Myocyte (in vitro differentiated cells): ENCODE measurements at places on chromosomes 1 and 21. TPM values are rescaled to one million over a fixed set of nuclear protein-coding genes. Genes with fewer than 3 reads are reported as not detected.
A peak's percentile ranks its signal among the peaks of the same experiment; 100 is the strongest.

DNA sequence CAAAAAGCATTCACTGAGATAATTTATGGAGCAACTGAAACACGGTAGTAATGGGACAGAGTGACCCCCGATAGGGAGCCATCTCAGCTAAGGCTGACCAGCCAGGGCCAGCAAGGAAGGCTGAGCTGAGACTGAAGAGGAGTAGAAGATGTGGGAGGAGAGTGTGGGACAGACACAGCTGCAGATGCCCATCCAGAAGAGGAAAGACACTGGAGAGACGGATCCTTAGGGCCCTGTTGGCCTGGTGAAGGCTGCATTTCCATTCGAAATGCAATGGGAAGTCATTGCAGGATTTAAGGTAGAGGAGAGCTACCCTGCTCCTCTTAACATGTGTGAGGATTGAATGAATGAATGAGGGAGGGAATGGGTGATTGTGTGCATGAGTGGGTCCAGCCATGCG is 44.0 kb upstream of the LRP8 start:
- no peak for DNase-seq

KCNJ9 gene
- not detected in 2 replicates for total RNA-seq

DNA sequence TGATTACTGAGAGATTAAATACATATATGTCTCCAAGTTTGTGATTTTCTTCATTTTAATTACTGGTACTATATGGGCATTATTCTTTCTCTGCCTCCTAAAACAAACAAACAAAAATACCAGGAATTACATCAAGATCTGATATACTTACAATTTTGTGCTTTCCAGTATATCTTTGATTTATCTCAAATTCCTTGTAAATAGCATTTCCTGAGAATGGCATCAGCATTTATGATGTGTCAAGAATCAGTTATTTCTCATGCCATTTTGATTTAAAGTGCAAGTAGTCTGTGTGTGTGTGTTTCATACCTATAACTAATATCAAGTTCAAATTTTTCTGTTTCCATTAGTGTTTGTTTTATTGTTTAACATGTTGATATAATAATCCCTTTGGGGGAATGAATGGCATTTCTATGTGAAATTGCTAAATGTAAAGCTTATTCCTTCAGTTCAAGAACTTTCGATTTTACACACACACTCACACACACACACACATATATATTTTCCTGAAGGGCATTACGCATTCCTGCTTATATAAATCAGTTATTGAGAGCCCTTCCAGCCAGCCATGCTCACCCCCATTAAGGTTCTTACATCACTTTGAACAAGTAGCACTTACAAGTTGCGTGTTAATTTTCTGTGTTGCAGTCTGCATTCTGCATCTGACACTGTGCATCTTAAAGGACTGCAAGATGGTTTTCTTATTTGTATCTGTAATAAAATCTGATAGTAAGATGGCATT is 102.7 kb downstream of the NEK7 start:
- DNase-seq: no peak

DNA sequence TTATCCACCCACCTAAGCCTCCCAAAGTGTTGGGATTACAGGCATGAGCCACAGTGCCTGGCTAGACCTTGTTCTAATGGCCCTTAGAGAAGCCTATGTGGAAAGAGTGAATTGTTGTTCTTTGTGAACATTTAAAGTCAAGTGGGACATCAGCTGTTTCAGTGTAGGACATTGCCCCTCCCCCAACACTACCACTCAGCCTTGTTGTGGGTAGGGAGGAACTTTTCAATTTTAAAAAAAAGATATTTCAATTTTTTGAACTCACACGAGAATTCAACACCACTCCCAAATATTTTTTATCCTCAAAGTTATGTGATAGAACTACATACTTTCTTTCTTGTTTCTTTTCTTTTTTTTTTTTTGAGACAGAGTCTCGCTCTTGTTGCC is 36.7 kb upstream of the TMEM222 start:
- no peak for DNase-seq

- DNase-seq: peak; percentile 57
Observed at GRCh38 chr1:154353460-154353904, 28.2 kb downstream of the ATP8B2 start.

- peak; percentile 96 for DNase-seq
Observed at GRCh38 chr1:55021942-55022546, 17.3 kb upstream of the PCSK9 start.

DNA sequence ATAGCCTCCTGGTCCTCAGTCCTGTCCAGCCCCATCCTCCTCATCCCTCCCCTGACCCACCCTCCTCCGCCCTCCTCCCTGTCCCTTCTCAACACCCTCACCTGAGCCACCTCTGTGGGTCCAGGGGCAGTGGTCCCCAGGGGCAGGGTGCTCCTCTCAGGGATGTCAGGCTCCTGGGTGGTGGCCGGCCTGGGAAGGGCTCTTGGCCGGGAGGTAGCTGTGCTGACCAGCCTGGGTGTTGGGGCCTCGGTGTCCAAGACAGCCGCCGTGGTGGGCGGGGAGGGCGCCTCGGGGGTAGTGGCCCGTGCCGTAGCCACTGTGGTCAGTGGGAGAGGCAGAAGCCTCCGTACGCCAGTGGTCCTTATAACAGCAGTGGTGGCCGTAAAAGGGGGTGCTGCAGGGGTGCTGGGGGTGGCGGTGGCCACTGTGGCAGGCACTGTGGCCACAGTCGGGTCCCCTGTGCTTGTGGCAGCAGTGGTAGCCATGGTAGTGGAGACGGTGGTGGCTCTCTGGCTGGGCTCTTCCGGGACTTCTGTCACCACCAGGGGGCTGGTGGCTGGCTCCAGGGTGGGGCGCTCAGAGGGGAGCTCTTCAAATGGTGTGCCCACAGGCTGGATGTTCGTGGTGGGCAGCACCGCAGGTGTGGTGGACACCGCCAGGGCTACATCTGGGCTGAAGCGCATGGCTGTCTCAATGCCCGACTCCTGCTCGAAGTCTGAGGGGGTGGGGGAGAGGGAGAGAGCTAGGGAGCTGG is 31.9 kb downstream of the SDC3 start:
- no peak for DNase-seq

DNA sequence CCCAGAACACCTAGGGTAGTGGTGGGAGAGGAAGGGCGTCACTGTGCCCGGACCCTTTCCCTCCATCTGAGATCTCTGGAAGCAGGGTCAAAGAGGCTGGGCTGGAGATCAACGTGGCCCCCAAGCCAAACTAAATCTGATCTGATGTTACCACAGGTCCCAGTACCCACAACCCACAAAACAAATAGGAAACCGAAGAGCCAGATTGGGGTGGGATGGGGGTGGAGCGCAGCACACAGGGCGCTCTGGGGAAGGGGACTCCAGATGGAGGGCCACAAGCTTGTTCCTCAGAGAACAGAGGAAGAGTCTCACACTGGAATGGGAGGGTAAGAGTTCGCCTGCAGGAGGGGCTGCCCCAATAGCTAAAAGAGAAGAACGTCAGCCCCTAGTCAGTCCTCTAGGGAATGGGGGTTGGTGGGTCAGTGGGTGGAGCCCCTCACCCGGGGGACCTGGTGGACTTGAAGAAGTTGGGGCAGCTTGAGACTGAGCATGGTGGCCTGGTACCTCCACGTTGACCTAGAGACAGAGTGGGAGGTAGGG is 1.5 kb downstream of the PAQR6 start:
- DNase-seq: no peak

DNA sequence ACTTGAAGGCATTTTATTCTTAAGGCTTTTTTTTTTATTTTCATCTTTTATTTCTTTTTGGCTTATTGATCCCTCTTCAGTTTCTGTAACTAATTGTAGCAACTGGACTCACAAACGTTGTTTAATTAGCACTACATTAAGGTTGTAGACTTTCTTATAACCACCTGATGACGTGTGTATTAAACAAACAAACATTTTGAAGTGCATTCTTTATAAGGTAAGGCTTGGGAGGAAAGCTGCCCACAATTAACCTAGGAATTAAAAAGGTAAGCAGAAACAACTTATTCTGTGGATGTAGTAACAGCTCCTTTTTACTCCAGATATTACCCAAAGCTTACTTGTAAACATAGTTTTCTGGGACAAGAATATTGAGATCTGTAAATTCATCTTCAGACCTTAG is 55.0 kb downstream of the CAMSAP2 start:
- no peak for DNase-seq

TCHH gene
- total RNA-seq: not detected in 2 replicates

PLEKHN1 gene
- 0.24 TPM in 1 of 2 replicates, not detected in the other for total RNA-seq

SHE gene
- not detected in 2 replicates for total RNA-seq

GRCh38 chr1:149977345-149977744 is 33.2 kb downstream of the OTUD7B start:
- no peak for DNase-seq

LRRC42 gene
- total RNA-seq: 35.7 and 39.9 TPM in 2 replicates

- no peak for DNase-seq
Observed at GRCh38 chr1:208028526-208028925, 117.6 kb upstream of the CD34 start.

ANGPTL3 gene
- total RNA-seq: not detected in 2 replicates
